Pulmonary artery endothelial cell (primary cell): ENCODE measurements at places on chromosomes 5 and 9. TPM values are rescaled to one million over a fixed set of nuclear protein-coding genes. Genes with fewer than 3 reads are reported as not detected.

GRCh38 chr5:132770476-132771159 lies 6.4 kb downstream of the SEPTIN8 start:
- no peak for DNase-seq

DNA sequence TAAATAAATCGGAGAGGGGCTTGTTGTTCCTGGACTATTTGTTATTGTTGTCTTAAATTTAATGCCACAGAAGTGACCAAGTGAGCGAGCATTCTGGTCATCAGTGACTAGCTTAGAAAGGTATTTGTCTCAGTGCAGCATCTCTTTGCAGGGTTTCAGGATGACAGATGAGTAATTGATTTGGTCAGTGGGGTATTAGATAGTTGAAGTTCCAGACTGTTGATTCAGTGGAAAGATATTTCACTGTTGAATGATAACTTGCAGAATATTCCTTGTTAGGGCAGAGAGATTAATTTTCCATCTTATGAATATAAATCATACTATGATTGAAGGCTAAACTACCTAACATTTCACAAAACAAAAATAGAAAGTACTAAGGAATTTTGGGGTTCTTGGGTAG lies 122.4 kb downstream of the TRIO start:
- DNase-seq = no peak

Gene RNF180
- total RNA-seq = 5.0 and 6.8 TPM in 2 replicates

- DNase-seq = no peak
These were observed 196.5 kb upstream of the EFNA5 start for GRCh38 chr5:107867266-107867665.

DNA sequence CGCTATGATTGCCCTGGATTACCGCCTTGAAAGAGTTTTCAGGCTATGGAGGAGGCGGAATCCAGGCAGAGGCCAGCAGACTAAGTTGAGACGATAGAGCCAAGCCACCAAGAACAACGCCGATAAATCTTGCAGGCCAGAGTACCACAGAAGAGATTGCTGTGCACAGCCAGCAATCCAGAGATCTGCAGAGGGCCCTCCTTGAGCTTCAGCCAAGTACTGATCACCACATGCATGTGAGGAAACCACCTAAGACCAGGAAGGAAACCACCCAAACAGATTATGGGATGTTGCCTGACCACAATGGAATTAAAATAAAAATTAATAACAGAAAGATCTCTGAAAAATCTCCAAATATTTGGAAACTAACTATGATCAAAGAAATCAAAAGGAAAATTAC lies 74.9 kb downstream of the GCNT4 start:
- no peak for DNase-seq

- DNase-seq = no peak
These were observed 44.9 kb downstream of the PFDN1 start for GRCh38 chr5:140258016-140258415.

GRCh38 chr5:99076723-99077640 lies 148.2 kb upstream of the CHD1 start:
- DNase-seq = no peak

DNA sequence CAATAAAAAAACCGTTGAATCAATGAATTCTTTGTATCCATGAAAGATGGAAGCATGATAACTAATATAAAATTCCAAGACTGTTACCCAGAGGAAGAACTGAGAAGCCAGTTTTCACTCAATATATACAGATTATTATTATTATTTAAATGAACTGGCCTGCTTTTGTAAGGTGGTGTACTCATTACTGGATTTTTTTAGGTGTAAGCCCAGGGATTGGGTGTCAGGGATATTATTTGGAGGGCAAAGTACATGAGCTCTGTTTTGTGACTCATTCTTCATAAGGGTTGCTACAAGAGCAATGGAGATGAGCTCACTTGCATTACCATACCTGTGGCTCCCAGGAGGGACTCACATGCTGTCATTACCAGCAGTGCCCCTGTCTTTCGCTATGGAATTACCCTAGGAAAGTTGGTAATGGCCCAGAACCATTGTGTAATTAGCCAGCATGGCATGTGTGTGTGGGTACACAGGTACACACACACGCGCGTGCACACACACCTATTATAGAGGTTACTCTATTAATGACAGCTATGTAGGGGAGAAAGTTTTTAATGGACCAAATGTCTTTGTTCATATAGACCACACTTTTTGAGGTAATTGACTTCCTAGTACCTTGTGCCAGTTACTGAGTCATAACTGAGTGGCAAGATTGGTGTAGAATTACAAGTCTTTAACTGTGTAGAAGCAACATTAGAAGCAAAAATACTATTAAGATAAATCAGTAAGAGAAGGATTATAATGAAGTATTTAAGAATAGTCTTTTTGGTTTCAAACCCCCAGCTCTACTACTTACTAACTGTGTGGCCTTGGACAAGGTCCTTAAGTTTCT lies 143.4 kb downstream of the GDNF start:
- no peak for DNase-seq

GRCh38 chr9:105157171-105157583 lies 87.3 kb upstream of the SLC44A1 start:
- DNase-seq = peak; percentile 11

GRCh38 chr5:14105718-14106410 lies 37.3 kb upstream of the TRIO start:
- DNase-seq = peak; percentile 52

Gene CYLC2
- not detected in 2 replicates for total RNA-seq

- DNase-seq = peak; percentile 22
These were observed 230.3 kb downstream of the AUH start for GRCh38 chr9:91131433-91131839.

Gene TEX10
- total RNA-seq = 27.8 and 31.0 TPM in 2 replicates

GRCh38 chr5:132397224-132397623 lies 27.7 kb downstream of the SLC22A5 start:
- DNase-seq = no peak

GRCh38 chr9:34374905-34375552 lies 1.7 kb downstream of the MYORG start:
- DNase-seq = no peak

DNA sequence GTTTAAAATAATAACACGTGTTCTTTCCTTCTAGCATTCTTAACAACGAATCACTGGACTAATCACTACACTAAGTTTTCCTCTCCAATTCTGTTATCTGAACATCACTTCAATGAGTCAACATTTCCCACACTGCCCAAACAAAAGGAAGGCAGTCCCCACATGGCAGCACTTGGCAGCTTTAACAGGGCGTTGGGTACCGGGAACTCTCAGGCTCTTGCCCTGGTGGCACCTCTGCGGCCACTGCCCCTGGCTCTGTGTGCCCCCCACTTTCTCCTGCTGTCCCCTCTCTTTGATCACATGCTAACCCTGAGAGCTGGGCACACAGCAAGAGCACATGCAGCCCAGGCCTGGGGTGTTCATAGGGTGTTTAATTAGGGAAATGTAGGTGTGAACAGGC lies 15.7 kb downstream of the SLC6A3 start:
- DNase-seq = peak; percentile 11

GRCh38 chr9:22035591-22036011 lies 26.5 kb upstream of the CDKN2B start:
- DNase-seq = no peak

GRCh38 chr5:10355071-10355889 lies 1.8 kb downstream of the MARCHF6 start:
- DNase-seq = no peak

Gene DOCK2
- total RNA-seq = 0.20 and 0.46 TPM in 2 replicates

DNA sequence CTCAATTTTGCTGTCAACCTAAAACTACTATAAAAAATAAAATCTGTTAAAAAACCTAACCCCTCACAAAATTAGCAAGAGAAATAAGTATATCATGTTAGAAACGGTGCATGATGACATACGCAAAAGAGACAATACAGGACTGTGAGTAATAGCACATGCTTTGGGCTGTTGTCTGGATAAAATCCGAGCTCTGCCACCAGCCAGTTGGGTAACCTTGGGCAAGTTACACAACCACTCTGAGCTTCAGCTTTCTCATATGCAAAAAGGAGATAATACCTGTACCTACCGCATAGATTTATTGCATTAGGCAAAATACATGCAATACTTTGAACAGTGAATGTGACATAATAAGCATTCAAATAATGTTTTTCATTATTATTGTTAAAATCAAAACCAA lies 481.7 kb downstream of the TLE1 start:
- no peak for DNase-seq

- no peak for DNase-seq
These were observed 81.3 kb downstream of the SUSD1 start for GRCh38 chr9:112093870-112094216.

DNA sequence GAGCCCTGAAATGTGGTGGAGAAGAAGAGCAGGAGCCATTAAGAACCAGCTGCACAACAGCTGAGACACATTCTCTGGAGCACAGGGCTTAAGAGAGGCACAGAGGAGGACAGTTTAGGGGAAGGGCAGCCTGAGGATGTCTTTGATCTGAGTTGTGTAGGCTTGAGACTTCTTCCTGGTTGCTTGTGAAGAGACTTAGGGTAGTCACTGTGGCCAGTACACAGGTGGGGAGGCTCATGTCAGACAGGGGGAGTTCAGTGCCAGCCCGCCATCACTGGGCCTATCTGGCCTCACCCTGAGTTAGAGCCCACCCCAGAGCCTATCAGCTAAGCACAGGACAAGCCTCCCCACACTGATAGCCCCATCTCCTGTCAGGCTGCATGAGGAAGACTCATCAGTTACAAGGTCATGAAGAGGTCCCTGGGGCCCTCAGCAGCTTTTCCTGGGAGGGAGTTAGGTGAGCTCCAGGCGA lies 19.8 kb downstream of the SLC22A4 start:
- DNase-seq = no peak

DNA sequence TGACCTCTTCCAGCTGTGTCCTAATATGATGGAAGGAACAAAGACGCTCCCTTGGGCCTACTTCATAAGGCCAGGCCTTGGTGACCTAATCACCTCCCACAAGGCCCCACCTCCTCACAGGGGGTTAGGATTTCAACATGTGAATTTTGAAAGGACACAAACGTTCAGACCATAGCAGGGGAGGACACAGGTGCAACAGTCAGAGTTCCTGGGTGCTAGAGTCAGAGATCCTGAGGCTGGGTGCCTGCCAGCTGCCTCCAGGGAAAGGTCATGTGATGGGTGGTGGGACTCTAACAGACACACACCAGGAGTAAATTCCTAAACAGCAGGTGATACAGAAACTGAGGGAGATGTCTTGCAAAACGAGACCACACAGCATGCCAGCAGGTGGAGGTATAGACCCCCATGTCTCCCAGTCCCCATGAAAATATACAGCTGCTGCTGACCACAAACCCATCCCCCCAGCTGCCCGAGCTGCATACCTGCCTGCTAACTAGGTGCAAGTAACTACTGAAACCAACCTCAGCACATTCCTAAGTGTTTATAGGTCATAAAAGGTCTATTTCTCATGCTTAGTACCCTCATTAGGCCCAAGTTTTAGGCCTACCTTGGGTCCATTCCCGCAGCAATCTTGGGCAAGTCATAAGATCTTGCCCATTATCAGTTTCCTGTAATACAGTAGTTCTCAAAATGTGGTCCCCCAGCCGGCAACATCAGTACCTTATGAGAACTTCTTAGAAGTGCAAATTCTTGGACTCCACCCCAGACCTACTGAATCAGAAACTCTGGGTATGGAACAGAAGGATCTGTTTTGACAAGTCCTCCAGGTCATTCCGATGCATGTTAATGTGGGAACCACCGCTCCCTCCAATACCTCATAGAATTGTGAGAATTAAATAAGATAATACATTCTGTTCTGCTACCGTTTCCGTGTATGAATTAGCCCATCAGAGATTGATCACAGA lies 245.3 kb downstream of the ENC1 start:
- no peak for DNase-seq

Gene RNF145
- 55.7 and 59.3 TPM in 2 replicates for total RNA-seq

GRCh38 chr9:77975036-77975435 lies 56.6 kb downstream of the GNAQ start:
- DNase-seq = no peak

DNA sequence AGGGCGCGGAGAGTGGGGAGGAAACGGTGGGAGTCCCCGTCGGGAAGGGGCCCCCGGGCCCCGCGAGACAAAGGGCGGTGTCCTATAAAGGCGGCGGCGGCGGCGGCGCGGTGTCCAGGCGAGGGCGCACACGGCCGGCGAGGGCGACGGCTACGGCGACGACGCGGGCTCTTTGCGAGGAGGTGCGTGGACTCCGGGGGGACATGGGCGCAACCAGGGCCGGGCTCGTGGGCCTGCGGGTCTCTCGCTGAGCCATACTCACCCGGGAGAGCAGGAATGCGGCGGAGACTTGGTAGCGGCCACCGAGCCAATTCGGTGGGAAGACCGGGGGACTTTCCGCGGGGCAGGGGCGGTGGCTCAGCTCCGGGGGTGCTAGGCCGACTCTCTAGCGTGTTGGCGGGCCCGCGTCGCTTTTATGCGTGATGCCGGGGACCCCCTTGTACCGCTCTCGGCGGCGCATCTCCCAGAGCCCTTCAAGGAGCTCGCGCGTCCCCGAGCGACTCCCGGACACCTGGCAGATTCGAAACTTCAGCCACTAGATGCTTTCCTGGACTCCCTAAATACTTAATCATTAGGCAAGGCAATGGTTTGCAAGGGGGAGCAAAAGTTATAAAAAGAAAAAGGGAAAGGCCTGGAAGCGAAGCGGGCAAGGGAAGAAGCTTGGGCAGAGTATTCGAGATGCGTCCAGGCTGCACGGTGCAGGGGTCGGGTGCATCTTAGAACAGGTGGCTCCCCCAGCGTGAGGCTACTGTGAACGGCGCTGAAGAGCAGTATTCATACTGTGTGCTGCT lies 5.9 kb upstream of the TAL2 start:
- DNase-seq = no peak

- DNase-seq = no peak
These were observed 242.6 kb downstream of the HSPA4 start for GRCh38 chr5:133294380-133294779.

Gene CARTPT
- total RNA-seq = not detected in 2 replicates
